MCF 10A (cell line): ENCODE measurements at places on chromosomes 7 and 10.

- no peak for DNase-seq
These were observed 64.6 kb downstream of the GRID1 start for GRCh38 chr10:86301971-86302370.

DNA sequence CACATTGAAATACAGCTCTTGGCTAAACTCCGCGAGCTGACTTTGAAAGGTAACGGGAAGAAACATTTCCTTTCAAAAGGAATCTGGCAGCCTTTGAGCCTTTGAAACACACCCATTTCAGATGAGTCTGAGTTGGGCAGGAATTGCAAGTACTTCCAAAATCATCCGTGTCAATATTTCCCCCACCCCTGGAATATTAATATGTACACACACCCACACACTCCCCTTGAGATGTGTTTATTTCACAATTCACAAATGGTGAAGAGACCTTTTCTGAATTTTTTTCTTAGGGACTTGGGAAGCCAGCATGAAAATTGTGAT, 438.7 kb upstream of the NRP1 start:
- no peak for DNase-seq

GRCh38 chr7:158662610-158663427, 41.8 kb downstream of the NCAPG2 start:
- DNase-seq = no peak

DNA sequence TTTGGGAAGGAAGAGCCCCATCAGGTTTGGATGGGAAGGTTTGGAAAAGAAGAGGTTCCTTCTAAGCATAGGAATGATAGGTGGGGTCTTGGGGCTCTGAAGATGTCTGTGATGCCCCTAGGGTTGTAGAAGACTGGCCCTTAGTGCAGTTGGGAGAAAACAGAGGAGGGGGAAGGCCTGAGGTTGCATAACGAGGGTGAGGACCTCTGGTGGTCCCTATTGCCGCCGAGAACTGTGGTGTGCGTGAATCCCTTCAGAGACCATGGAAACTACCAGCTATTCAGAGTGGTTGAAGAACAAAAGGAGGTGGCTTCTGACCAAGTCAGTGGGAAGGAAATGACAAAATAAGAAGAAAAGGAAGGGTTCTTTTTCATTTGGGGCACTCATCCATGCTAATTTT, 3.1 kb upstream of the PKD2L1 start:
- no peak for DNase-seq

GRCh38 chr10:70850097-70850496, 34.3 kb downstream of the SGPL1 start:
- no peak for DNase-seq

DNA sequence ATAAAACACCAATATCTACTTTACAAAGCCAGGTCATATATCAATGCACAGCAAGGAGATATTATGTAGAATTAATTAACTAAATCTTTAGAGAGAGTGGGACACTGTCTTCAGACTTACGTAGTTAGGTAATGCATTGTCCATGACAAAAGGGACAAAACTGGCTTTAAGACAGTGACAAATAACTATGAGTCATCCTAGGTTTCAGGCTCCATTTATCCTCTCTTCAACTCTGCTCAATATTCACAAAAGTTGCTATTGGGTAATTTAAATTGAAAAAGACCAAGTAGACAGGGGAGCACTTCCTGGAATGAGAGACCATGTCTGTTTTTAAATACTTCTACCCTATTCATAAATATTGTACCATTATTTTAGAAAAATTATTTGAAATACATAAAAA, 464.5 kb downstream of the ARL4A start:
- no peak for DNase-seq

GRCh38 chr7:115387137-115387536, 465.2 kb downstream of the MDFIC start:
- no peak for DNase-seq

DNA sequence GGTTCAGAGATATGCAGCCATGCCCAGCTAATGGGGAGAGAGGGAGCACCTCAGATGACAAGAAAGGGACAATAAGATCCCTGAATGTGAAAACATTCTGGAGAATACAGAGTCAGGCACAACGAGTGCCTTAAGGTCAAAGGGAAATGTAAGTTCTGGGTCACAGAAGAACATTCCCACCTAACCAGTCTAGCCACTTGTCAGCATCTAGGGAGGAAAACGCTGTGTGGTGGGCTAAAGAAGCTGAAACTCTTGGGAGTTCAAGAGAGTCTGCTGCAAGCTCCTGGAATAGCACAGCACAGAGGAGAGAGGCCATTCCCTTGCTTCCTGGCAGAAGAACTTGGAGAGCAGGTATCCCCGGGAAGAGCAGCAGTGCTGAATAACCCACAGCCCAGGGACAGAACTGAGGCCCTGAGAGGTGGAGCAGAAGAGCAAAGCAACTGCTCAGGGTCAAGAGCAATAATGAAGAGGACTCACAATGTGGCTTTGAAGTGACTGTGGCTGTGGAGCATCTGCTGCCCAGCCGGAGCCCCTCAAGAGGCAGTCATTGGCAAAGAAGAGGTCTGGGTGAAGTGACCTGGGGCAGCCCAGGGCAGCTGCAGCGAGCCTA, 182.3 kb downstream of the NPSR1 start:
- DNase-seq = no peak

- no peak for DNase-seq
These were observed 69.2 kb downstream of the MINDY4 start for GRCh38 chr7:30840141-30841024.
